Activated naive CD4-positive, alpha-beta T cell treated with anti-CD3 and anti-CD28 coated beads, Interleukin-2, amount 50 U/mL, for 16 hours (primary cell): ENCODE measurements at places on chromosomes 2 and 18.

GRCh38 chr2:69770193-69770702 lies 28.3 kb downstream of the ANXA4 start:
- DNase-seq: no peak

DNA sequence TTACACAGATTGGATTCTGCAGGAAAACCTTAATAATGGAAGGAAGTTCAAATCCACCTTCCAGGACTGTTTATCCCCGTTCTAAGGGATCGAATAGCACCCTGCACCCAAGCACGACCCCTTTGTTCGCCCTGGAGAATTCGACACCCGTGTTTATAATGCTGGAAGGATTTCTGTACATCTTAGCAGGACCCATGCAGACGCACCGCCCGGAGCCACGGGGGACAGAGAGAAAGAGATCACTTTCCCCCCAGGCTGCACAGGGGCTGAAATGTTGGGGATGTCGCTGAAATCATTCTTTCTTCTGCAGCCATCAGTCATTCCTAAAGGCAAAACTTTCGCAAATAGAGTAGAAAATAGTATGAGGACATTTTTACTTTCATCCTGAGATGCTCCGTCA lies 238.7 kb upstream of the SALL3 start:
- DNase-seq: no peak

DNA sequence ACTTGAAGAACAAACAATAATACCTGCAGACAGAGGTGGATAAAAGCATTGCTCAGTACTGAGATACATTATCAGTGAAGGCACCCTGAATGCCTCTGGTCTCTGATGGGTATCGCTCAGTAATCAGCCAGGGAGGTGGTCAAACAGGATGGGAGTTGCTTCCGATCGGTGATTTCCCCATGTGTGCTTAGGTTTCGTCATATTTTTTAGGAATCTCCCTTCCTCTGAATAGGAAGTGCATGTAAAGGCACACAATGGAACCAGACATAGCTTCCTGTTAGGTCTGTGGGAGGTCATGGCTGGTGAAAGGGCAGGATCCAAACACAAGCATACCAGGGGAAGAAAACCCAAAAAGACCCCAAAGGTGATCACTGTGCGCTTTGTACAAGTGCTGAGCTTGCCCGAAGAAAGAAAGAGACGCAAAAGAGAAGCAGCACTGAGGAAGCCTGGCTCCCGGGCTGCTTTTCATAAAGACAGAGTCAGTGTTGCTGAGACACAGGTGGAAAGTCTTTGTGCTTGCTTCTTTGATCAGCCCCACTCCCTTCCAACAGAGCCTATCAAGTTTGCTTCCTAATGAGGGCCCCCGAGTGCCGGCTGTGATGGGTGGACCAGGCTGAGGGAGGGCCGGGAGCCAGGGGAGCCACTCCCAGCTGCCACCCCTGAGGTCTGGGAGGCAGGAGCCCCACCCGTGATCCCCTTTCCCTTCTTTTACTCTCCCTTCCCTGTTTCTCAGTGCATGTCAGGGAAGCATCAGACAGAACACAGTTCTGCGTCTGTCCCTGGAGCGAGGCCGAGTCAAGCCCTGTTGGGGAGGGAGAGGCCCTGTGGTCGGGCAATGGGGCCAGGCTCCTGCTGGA lies 138.2 kb downstream of the SH3RF3 start:
- DNase-seq: no peak

- no peak for DNase-seq
Measured at GRCh38 chr2:173001664-173002604, 73.7 kb upstream of the MAP3K20 start.

DNA sequence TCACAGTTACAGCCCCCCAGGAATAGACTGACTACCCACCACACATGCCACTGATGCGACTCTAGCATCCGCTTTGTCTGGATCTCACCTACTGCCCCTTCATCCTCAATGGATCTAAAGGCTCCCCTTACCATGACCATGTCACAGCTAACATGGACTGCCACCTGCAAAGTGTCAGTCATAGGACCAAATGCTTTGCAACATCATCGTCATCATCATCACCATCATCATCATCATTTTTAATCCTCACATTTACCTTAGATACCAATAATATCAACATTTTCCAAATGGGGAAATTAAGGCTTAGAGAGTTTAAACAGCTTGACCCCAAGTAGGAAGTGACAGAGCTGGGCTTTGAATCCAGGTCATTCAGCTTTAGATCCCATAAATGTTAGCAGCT lies 60.1 kb upstream of the NEDD4L start:
- DNase-seq: no peak
